Cardiac septum (tissue), 1 donor: ENCODE measurements at places on chromosomes 6 and 20. TPM values are rescaled to one million over a fixed set of nuclear protein-coding genes. Genes with fewer than 3 reads are reported as not detected.

Gene ADGRF5
- total RNA-seq: 34.7 TPM

Gene CST7
- total RNA-seq: 1.6 TPM

Gene RRP36
- 26.4 TPM for total RNA-seq

Gene POPDC3
- 35.1 TPM for total RNA-seq

Gene BTNL2
- total RNA-seq: not detected

Gene C6orf52
- total RNA-seq: 1.7 TPM

Gene PHF10
- total RNA-seq: 56.6 TPM

Gene PRRT1
- total RNA-seq: 0.83 TPM

Gene COL9A1
- total RNA-seq: 2.6 TPM

Gene CHRNA4
- total RNA-seq: 0.16 TPM

Gene GPR6
- total RNA-seq: not detected

Gene PRSS35
- total RNA-seq: 0.83 TPM

Gene ZNF512B
- total RNA-seq: 12.8 TPM
